LoVo (cell line): ENCODE measurements at places on chromosomes 2 and 18.

- peak; percentile 66 for DNase-seq
Observed at GRCh38 chr2:135074216-135074615, 22.1 kb downstream of the RAB3GAP1 start.

GRCh38 chr2:71614976-71615766, 161.8 kb downstream of the DYSF start:
- DNase-seq, result no peak

- DNase-seq, result no peak
Observed at GRCh38 chr18:40708726-40709125, 1246.3 kb upstream of the PIK3C3 start.

DNA sequence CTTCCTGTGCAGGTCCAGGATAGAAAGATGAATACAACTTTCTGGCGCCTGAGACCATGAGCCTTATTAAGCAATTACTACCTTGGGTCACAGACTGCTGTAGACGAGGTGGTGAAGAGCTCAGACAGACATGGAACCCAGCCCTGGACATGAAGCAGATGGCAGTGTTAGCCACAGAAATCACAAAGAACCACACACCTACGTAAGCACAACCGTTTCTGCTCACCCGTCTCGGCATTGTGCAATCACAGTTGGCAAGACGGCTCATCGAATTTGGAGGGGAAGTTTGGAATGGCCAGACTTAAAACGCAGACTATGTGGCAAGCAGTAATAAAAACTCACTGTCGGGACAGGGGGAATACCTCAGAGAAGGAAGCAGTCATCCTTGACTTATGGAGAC, 24.3 kb upstream of the ASPRV1 start:
- no peak for DNase-seq

- DNase-seq, result no peak
Observed at GRCh38 chr2:71361631-71362030, 30.0 kb downstream of the ZNF638 start.

- DNase-seq, result no peak
Observed at GRCh38 chr2:224520064-224520463, 65.1 kb downstream of the CUL3 start.

DNA sequence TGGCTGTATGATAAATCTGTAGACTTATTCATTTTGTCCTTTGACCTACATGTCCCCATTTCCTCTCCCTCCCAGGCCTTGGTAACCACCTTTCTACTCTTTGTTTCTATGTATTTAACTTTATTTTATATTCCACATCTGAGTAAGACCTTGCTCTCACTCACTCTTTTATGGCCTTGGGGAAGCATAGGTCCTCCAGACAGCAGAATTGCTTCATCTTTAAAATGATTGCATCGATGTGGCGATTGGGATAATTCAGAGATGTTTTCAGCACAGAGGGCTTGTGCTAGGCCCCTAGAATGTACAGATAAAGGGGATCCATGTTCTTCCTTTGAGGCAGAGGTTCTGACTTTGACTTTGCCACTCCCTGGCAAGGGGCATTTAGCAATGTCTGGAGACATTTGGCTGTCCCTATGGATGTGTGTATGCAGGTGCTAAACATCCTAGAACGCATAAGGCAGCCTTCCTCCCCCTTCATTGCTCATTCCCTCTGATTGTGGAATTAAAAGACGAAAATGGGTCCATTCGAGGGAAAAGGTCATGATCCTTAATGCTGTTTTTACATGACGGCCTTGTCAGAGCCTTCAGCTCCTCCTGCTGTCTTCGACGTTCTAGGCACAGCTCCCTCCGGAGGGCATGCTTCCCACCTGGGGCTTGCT, 1.2 kb upstream of the GPR39 start:
- DNase-seq, result peak; percentile 47

DNA sequence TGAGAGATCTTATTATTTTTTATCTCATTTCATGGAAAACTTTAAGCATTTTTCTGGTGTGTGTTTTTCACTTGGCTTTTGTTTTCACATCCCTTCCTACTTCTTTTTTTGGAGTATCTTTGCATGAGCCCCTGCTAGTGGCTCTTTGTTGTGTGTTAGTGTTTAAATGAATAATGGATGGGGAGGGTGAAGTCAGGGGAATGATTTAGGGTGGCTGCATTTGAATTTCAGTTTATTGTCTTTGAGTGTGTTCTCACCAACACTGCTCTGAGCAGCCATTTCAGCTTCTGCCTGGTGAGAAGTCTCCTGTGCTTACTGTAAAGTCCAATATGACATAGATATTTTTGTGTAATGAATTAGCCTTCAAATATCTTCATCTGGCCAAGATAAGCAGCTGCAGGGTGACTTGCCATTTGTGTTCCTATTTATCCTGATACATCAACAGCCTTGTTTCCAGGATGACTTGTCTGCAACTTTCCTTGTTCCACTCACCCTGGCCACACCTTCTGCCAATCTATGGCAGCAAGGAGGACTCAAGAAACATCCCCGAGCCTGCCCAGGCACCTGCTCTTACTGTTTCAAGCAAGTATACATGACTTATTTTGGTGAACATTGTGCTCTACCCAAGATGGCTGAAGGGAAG, 182.6 kb downstream of the PDE11A start:
- no peak for DNase-seq

DNA sequence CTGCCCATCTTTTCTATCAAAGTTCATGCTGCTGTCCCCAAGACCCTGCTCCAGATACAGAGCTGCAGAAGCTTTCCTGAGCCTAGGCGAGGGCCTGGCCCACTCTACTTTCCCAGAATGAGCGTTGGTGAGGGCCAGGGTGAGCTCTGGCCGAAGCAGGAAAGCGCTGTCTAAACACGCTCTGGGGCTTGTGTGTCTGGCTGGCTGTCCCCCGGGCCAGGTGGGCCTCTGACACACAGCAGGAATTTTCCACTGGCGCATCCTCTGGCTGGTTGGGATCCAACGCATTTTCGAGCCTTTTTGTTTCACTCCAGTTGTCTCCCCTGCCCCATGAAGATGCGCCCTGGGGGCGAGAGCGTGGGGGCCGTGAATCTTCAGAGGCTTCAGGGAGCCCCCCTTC, 17.8 kb upstream of the KCNK3 start:
- no peak for DNase-seq

GRCh38 chr2:109481196-109481555, 132.6 kb downstream of the SEPTIN10 start:
- DNase-seq, result no peak
